Glutamatergic neuron (in vitro differentiated cells): ENCODE measurements at places on chromosomes 4 and X. TPM values are rescaled to one million over a fixed set of nuclear protein-coding genes. Genes with fewer than 3 reads are reported as not detected.

GRCh38 chrX:2691543-2692220 is 587 bp downstream of the CD99 start:
- no peak for DNase-seq

DNA sequence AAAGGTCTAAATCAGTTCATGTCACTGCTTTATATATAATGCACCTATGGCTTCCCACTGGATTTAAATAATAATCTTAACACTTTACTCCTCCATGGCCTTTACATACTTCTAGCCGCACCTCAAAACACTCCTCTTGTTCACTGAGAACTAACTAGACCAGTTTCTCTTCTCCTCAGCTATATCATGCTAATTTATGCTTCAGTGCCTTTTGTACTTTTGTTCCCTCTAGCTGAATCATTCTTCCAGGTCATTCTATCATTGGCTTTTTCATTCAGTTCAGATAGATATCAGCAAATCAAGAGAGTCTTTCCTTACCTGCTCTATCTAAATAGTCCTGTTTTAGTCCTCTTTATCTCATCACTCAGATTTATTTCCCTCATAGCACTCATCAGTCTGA is 64.2 kb downstream of the TET2 start:
- DNase-seq: no peak

DNA sequence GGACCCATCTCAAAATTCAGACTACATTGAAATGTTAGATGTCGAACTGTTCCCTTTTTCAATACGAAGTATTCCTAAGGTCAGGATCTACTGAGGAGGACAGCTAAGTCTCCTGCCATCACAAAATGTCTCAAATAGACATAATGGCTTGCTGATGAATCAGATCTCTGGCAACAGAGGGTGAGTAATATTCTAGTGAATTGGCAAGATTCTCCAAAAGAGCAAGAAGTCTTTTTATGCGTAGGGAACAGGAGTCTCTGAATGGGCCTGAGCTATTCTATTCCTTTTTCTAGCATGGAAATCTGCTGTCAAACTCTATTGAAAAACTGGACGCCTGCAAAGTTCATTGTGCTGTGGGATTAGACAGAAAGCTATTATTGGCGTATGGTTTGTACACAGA is 145.4 kb downstream of the FNIP2 start:
- DNase-seq: no peak

DNA sequence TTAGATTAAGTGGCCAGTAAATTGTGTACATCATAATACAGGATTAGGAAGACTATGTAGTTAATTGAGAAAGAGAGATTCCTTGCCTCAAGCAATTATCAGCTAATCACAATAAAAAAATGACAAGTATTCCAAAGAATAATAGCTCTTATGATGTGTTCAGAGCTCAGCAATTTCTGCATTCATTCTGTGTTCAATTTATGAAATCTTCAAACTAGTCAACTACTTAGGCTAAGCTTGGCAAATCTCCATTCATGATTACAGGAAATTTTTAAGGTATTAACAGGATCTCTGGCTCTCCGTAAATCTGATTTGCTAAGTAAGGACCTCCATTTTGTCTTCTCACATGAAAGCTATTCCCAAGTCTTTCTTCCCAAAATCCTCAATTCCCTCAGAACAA is 256.9 kb upstream of the TEX13A start:
- DNase-seq: no peak

- DNase-seq: no peak
Observed at GRCh38 chrX:10074241-10074941, 82.4 kb upstream of the CLCN4 start.

DNA sequence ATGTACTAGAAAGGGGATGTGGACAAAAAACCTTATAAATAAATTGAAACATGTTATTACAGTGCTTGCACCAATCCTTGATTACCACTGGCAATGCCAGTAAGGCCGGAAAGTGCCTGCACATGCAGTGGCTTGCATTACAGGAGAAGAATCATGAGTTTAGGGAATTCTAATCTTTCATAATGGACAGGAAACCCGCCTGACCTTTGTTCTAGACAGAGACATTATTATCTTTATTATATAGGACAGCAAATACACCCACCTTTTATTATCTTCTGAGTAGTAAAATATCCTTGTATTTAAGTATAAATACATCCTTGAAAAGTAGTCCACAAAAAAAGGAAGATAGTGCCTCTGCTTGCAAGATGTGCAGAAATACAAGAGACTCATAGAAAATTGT is 379.9 kb upstream of the LCORL start:
- DNase-seq: no peak

DNA sequence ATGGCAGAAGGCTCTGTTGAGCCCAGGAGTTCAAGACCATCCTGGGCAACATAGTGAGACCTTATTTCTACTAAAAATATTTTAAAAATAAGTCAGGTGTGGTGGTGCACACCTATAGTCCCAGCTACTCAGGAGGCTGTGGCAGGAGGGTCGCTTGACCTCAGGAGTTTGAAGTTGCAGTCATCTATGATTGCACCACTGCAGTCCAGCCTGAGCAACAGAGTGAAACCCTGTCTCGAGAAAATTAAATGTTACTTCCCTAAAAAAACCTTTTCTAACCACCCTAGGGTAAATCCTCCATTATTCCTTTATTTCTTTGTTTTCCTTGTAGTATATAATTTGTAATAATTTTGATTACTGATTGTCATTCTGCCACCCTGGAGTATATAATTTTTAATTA is 7.9 kb downstream of the FAM200B start:
- DNase-seq: no peak

DNA sequence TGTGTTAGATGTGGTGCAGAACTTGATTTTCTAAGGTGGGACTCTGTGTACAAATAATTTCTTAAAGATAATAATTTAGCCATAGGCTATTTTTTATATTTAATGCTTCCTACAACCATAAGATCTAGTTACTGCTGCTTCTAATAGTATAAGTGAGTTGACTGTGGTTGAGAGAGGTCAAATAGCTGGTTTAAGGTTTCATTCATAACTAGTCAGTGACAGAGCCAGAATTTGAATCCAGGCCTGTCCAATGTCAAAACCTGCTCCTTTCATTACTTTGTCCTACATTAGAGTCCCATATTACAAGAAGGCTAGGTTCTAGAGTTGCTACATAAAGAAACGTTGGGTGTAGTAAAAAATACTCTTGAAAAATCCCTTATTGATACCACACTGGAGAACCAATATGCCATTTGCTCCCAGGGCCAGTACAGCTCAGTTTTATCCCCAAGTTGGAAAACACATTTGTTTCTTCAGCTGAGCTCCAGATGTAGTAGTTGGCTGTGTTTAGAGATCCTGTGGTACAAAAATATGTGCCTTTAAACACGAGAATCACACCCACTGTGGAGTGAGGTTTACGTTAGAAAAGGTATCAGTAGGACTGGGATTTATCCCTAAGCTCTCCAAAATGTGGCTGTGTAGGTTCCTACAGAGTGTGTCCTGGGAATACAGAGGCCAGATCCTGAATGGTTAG is 84.3 kb downstream of the REPS2 start:
- no peak for DNase-seq

- DNase-seq: no peak
Observed at GRCh38 chr4:152283801-152284470, 252.0 kb downstream of the FBXW7 start.

DNA sequence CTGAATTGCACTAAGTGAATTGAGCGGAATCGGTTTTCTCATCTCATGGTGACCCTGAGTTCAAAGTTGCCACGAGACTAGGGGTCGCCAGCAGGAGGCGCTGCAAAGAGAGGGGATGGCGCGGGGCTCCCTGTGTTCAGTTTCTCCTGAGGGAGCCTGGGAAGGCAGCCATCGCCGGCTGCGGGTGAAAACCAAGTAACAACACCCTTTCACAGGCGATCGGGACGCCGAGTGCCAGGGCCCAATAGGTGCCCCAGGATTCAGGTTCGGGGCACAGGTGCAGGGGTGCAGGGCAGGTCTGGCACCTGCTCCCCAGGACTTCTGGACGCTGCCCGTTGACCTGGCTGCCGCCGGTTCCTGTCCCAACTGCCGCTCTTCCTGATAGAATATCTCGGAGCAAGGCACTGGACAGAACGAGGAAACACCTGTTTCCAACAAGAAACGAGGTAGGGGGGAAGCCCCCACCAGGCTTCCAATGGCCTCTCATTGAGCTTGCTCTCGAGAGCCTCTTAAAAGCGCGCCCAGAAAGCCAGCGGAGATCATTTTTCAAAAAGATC is 1.1 kb upstream of the FGF16 start:
- peak; percentile 71 for DNase-seq

DNA sequence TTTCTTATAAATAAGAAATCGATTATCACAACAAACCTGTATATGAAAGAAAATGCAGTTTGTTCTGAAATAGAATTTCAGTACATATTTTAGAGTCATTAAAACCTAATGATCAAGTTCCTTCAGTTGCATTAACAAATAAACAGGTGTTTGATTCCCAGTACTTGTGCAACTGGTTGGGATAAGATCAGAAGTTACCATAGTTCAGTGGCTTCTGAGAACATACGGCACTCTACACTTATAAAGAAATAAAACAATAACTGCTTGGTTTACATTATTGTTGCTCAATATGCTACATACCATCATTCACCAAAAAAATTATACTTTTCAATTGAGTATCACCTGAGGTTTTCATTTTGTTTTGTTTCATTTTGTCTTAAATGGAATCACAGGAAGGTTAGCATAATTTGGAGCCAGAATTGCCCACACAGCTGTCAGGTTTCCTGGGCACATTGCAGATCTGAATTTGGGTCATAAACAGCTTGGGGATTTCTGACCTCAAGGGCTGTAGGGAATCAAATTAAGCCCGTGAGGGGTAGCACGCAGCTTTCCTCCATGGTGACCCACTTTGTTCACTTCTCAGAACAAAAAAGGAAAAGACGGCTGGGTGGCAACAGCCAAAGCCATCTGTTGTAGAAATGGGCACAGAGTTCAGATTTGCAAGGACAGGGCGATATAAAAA is 14.9 kb upstream of the CCNG2 start:
- DNase-seq: no peak

DNA sequence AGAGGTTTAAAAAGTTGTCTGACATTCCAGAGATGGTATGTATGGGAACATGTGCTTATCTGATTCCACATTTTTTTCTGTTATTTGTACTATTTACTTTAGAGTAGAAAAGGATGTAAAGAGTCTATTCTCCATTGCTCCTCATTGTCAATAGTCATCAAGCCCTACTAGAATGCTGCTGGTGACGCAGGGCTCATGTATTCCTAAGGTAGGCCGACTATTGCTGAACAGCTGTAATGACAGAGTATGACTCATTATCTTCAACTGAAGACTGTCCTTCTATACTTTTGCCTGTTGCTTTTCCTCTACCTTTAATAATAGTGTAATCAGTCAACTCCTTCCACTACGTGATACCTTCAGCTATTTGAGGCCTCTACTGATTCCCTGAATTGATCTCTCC is 509.1 kb upstream of the NR3C2 start:
- no peak for DNase-seq

DNA sequence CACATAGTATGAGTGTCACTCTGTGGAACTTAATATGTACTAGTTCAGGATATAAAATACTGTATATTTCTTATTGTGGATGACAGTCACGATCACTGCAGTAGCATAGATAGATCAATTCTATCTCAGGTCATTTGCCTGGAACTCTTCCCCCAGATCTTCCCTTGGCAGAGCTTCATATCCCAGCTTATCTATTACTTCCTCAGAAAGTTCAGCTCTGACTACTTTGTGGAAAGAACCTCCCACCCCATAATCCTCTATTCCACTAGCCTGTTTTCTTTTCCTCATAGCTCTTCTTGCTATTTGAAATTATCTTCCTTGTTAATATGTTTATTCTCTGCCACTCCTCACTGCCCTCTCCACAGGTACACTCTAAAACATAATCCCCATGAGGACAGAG is 10.9 kb downstream of the FAM241A start:
- no peak for DNase-seq

DNA sequence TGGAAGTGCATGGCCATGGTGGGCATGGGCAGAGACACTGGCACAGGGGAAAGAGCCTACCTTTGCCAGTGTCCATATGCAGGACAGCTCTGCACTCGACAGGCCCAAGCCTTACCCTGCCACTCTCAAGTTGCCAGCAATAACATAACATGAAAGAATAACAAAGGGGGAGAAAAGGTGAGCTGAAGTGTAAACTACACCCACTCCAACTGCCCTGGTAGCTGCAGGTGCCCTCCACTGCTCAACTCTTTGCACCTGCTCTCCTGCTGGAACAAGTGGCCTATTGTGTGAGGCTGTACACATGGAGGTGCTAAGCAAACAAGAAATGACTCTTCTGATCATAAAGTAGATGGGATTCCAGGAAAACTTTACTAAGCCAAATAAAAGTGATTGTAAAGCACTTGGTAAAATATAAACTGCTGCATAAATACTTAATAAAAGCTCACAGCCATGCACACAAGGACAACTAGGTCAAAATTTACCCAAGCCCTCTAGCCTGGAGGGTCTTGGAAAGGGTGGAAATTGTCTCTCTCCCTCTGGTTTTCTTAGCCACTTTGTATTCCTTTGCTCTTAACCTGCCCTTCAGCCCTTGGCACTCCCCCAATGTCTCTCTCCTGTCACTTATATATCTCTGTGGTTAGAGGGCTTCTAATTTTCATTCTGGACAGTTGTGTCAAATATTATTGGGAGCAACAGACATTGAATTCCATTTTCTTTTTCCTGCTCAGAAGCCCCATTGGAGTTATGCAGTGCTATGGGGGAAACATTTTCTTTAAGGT is 261.2 kb upstream of the GPC4 start:
- DNase-seq: no peak

GRCh38 chr4:75497133-75497532 is 17.1 kb downstream of the RCHY1 start:
- no peak for DNase-seq

DNA sequence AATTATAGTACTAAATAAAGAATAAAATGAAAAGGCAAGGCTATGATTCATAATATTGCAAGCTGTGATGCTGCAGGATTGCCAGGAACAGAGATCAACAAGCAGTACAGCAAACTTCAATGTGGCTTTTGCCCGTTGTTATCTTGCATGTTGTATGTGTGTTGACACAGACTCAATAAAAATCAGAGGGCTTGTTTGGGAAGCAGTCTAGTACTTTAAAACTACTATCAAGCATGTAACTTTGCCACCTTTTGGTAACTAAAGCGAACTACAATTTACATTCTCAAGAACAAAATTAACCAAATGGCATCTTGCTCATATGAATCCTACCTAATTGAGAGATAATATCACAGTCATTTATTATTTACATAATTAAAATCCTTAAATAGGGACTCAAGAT is 79.8 kb upstream of the GPM6A start:
- no peak for DNase-seq

- DNase-seq: no peak
Observed at GRCh38 chrX:133636009-133636408, 220.7 kb upstream of the GPC4 start.

The WDR45 gene
- total RNA-seq: 66.4 TPM

The CPLX1 gene
- total RNA-seq: 115 TPM

The RBMXL3 gene
- total RNA-seq: not detected

The TMEM154 gene
- total RNA-seq: 0.22 TPM

The HGFAC gene
- total RNA-seq: 9.4 TPM
